Fibroblast of skin of back (primary cell): ENCODE measurements at places on chromosomes 3 and 15.

DNA sequence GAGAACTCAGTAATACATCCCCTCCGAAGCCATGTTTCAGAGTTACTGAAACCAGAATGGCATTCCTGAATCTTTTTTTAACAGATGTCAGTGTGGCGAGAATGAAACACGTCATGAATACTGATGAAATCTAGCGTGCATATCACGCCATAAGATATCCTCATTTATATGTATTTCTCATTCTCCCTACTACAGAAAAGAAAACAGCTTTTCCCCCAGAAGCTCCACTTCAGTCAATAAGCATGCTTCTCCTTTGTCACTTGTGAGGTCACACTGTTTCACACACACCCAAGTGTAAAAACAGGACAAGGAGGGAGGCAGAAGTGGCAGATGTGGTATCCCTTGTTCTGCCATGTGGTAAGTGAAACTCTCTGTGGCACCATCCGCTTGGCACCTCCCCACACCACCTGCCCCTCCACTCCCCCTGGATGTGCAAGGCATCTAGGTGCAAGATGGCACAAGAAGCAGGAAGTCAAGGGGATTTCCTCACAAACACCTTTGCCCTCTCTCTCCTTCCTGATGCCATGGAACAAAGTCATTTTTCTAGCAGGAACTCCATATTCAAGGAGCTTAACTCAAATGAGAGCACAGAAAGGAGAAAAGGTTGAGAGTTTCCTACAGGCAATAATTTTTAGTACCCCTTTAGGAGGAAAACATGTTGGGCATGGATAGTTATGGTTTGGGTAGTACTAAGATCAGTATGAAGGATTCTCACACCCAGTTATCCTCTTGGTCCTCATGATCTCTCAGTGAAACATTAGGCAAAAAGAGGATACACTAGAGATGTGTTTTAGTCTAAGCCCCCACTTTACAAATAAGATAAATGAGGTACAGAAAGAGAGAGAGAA, 47.5 kb upstream of the FRMD4B start:
- DNase-seq: peak; percentile 35

- no peak for DNase-seq
Observed at GRCh38 chr3:44048949-44049348, 192.7 kb upstream of the TOPAZ1 start.

- no peak for DNase-seq
Observed at GRCh38 chr3:56238299-56238698, 230.0 kb downstream of the ERC2 start.

- no peak for DNase-seq
Observed at GRCh38 chr3:62482961-62483360, 109.6 kb upstream of the FEZF2 start.

DNA sequence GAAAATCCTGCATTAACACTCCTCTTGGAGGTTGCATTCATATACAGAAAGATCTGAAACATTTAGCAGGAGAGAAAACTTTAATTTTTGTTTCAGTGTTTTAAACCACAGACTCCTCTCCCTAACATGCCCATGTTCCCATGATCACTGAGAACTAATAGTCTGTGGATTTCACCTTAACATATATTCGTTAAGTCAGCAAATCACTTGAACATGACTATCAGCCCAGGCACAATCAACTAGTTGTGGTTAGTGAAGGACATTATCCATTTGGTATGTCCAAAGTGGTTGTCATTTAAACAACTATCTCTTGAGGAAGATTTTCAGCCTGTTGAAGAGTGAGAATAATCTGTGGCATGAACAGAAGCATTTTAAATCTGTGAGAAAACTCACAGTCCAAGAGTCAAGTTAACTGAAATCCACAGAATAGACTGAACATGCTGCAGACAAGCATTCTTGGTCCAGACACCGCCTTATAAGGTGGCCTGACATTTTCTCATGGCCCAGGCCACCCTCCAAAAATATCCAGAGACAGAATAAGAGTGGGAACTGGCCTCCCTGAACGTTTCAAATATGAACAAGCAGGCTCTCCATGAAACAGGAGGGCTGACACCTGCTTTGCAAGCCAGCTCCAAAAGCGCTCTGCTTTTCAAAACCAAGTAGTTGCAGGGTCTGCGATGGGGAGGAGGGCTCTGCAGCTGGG, 39.9 kb upstream of the ADCY5 start:
- no peak for DNase-seq

GRCh38 chr3:87236093-87236492, 9.0 kb downstream of the CHMP2B start:
- no peak for DNase-seq

DNA sequence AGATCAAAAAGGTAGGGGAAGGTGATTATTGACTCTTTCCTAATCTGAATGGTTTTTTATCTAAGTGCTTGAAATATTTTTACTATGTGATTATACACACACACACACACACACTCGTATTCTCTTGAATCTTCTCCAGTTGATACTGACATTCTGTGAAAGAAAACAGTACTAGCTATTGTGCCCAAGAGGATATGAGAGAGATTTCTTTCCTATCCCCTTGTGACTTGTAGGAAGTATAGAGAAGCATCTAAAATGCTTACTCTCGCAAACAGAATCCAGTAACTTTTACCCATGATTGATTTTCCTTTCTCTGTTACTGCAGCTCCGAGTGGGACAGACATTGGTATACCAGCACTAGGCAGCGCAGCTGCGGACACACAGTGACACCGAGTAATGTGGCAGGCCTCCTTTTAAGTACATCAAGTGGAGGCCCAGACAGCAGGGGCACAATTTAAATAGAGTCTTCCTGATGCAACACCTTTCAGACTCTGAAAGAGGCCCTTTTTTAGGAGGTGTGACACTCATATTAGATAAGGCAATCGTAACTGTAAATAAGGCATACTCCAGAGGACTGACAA, 421.0 kb upstream of the CNTN4 start:
- no peak for DNase-seq

- DNase-seq: peak; percentile 18
Observed at GRCh38 chr15:49645277-49645676, 24.4 kb downstream of the DTWD1 start.

- DNase-seq: peak; percentile 53
Observed at GRCh38 chr15:28885630-28886430, at the start of gene APBA2. Gene APBA2, plus strand, starts transcription at chr15:28885974. Its CDS starts 167,911 bp downstream, at chr15:29053885.

- peak; percentile 11 for DNase-seq
Observed at GRCh38 chr3:175129126-175129525, 270.0 kb downstream of the NAALADL2 start.

GRCh38 chr3:188915127-188915526, 256.6 kb upstream of the TPRG1 start:
- no peak for DNase-seq

- no peak for DNase-seq
Observed at GRCh38 chr3:31953091-31953490, 28.0 kb downstream of the OSBPL10 start.

DNA sequence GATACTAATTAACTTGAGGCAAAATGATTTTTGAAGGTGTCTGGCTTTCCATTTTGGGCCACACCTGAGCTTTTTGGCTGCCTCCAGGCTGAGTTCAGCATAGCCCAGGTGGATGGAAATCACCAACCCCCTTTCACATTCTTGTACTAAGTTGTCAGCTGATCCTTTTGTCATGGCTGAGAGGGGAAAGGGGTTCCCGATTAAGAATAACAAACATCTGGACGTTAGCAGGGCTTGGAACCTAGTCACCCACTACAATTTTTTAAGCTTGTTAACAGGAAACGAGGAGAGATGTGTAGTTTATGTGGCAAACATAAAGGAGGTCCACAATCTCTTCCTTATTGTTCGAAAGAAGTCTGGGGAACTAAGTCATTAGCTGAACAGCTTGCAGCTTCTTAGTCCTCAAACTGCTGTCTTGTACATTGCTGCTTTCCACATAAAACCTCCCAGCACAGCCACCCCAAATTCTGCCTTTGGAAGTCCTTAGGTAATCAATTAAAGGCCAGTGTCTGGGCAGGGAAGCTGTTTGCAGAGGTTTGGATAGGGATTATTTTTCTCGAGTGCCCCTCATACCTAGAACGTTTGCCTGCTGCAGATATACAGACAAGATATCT, 5.0 kb downstream of the NR2F2 start:
- DNase-seq: no peak

GRCh38 chr15:77567202-77567601, 65.5 kb downstream of the LINGO1 start:
- DNase-seq: no peak

DNA sequence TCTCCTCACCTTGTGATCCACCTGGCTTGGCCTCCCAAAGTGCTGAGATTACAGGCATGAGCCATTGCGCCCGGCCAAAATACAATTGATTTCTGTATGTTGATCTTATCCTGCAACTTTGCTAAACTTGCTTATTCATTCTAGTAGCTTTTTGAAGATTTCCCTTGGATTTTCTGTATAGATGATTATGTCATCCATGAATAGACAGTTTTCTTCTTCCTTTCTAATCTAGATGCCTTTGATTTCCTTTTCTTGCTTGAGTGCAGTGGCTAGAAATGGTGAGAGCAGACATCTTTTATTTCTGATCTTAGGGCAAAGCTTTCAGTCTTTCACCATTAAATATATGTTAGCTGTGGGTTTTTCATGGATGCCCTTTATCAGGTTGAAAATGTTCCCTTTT, 4.4 kb upstream of the ELP6 start:
- no peak for DNase-seq

- no peak for DNase-seq
Observed at GRCh38 chr15:74497584-74497983, 36.6 kb upstream of the UBL7 start.

- DNase-seq: no peak
Observed at GRCh38 chr3:16266714-16267113, 1.7 kb downstream of the OXNAD1 start.

DNA sequence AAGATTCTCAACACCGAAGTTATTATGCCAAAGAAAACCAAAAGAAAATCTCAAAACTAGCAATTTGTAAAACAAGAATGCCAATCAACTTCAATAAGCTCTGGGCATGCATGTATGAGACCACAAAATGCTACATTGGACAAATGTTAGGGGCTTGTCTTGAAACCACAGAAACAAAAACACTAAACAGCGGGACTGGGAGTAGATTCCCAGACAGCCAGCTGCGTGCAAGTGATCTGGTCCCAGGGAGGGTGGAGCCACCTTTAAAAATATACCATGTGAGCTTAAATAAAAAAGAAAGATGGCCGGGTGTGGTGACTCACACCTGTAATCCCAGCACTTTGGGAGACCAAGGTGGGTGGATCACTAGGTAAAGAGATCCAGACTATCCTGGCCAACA, 163.6 kb upstream of the PRICKLE2 start:
- peak; percentile 42 for DNase-seq

- DNase-seq: peak; percentile 57
Observed at GRCh38 chr15:28955993-28956421, 70.2 kb downstream of the APBA2 start.

GRCh38 chr15:92797168-92798052, 102.7 kb upstream of the CHD2 start:
- DNase-seq: peak; percentile 77

- DNase-seq: no peak
Observed at GRCh38 chr15:23828786-23829185, 141.7 kb upstream of the NDN start.

DNA sequence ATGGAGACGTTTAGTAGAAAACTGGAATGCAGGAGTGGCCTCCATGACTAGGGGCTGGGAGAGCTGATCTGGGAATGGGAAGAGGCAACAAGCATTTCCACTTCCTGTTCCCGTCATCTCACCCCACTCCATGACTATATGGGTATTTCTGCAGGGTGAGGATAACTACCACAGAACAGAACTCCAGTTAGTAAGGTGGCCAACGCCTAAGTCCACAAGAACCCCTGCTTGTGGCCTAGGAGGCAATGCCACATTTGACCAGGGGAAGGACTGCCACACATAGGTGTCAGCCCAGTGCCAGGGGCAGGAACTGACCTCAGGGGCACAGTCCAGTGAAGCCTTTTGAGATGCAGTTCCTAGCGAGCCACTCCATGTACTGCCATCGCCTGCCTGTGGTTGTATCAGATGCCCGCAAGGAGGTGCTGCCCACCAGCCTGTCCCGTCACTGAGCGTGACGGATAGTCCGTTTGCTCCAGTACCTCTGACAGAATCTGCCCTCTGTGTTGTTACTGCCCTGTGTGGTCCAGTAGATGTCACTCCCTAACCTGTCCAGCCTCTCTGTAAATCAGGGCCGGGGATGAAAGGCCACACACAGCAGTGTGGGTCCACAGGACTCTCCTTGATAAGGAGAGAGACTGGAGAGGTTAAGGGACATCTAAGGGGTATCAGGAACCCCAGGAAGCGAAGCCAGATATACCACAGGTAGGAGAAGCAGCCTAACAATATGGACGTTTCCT, 3.5 kb upstream of the MTFMT start:
- peak; percentile 70 for DNase-seq

GRCh38 chr15:90598031-90598577, 68.4 kb downstream of the CRTC3 start:
- DNase-seq: no peak
